Hepatocyte (in vitro differentiated cells): ENCODE measurements at places on chromosomes 11 and 22. TPM values are rescaled to one million over a fixed set of nuclear protein-coding genes. Genes with fewer than 3 reads are reported as not detected.
A peak's percentile ranks its signal among the peaks of the same experiment; 100 is the strongest.

GRCh38 chr11:126282361-126282735 is 545 bp upstream of the TIRAP start:
- peak; percentile 69 for DNase-seq

- no peak for DNase-seq
Observed at GRCh38 chr22:31140746-31141145, 438 bp upstream of the PLA2G3 start.

GRCh38 chr22:43438666-43439347 is 27.0 kb downstream of the MPPED1 start:
- DNase-seq = no peak

DNA sequence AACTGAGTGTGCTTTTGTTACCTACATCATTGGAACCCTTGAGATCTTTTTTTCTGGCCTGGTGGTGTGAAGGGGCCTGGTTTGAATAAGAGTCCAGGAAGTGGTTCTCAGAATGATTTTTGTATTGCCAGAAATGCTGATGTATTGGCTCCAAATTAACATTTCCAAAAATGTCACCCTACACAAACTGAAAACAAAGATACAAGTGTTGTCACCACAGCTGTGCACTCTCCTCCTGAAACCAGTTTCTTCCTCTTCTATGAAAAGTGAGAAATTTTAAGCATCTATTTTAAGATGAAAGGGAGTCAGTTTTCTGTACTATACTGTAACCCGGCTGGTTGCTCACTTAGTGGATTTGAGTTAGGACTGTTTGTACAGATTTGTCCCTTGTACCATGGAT is 218.8 kb downstream of the PGR start:
- DNase-seq = no peak

DNA sequence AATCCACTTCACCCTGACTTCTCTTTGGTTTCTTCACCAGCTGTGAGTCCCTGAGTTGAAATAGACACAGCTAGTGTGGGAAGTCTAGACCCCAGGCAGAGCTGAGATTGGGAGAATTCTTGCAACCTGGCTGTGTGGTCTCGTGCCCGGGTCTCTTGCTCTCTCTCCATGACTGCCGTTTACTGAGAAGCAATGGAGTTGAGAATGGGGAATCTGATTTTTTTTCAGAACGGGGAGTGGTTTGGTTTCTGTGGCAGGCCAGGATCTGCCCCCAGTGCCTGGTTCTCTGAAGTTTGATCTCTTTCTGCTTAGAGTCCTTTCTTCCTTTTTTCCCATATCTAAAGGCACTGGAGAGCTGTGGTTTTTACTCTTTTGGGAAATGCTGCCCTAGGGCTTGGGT is 1.5 kb downstream of the SIDT2 start:
- no peak for DNase-seq

DNA sequence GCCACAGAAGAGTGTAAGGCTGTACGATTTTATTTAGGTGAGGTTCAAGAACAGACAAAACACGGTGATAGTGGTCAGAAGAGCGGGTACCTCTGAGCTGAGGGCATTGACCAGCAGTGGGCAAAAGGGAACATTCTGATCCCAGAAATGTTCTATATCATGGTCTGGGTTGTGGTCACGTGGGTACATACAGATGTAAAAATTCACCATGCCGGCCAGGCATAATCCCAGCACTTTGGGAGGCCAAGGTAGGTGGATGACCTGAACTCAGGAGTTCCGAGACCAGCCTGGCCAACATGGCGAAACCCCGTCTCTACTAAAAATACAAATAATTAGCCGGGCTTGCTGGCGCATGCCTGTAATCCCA is 31.1 kb upstream of the GCAT start:
- DNase-seq = no peak

- DNase-seq = peak; percentile 69
Observed at GRCh38 chr11:44766112-44766971, 39.6 kb downstream of the TSPAN18 start.

- peak; percentile 54 for DNase-seq
Observed at GRCh38 chr11:119585043-119585781, 143.8 kb downstream of the NECTIN1 start.

GRCh38 chr11:115705200-115705599 is 201.0 kb upstream of the CADM1 start:
- no peak for DNase-seq

DNA sequence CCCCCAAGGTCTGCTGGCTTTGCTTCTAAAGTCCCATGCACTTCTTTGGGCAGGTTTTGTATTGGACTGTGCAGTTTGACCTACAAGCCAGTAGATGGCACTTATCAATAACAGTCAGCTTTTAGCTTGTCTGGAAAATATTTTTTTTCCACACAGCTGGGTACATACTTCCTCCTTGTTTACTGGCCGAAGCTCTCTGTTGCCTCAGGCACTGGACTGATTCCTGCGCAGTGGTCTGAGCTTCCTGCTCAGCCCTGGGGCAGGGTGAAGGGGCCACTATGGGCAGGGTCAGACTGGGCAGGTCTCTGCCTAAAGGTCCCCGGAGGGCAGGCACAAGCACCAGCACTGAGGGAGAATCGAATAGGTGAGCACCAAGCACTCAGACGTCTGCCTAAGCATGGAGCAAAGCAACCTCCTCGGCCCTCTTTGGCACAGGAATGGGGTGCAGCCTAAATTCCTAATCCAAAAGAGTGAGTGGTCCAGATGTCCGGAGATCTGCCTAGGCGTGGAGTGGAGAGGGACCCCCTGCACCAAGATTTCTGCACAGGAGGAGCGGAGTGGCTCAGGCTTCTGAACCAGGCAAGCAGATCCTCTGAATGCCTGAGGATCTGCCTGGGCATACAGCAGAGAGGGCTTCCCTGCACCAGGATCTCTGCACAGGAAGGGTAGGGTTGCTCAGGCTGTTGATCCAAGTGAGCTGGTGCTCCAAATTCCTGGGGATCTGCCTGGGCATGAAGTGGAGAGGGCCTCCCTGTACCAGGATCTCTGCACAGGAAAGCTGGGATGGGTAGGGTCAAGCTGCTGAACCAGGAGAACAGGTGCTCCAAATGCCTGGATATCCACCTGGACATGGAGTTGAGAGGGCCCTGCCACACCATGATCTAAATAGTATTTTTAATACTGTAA is 105.9 kb upstream of the C11orf58 start:
- peak; percentile 41 for DNase-seq

GRCh38 chr22:37758694-37759093 is 49.0 kb upstream of the GCAT start:
- DNase-seq = no peak

DNA sequence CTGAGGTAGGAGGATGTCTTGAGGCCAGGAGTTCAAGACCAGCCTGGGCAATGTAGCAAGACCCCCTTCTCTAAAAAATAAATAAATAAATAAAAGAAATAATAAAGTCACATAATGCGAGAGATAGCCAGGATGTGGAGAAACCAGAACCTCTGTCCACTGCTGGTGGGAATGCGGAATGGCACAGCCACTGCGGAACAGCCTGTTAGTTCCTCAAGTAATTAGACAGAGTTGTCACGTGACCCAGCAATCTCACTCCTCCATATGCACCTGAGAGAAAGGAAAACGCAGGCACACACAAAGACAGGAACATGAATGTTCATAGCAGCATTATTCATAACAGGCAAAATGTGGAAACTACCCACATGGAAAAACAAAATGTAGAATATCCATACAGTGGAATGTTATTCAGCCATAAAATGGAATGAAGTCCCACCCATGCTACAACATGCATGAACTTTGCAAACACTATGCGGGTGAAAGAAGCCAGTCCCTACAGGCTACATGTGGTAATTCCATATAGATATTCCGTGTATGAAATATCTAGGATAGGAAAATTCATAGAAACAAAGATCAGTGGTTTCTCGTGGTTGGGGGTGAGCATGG is 27.4 kb downstream of the LIF start:
- DNase-seq = no peak

DNA sequence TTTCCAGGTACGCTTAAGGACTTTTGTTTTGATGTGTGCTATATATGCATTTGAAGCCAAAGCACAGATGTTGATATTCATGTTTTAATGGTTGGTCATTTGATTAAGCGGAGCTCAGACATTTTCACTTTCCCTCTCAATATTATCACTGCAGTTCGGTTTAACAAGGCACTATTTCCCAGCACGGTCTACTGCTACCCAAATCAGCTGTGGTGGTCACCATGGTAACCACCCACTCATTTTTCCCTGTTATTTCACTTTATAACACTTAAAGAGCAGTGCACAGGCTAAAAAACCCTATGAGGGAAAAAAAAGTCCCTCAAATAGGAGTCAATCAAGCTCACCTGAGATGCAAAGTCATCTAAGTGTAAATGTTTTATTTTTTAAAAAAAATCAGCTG is 439.6 kb upstream of the CCDC90B start:
- peak; percentile 15 for DNase-seq

DNA sequence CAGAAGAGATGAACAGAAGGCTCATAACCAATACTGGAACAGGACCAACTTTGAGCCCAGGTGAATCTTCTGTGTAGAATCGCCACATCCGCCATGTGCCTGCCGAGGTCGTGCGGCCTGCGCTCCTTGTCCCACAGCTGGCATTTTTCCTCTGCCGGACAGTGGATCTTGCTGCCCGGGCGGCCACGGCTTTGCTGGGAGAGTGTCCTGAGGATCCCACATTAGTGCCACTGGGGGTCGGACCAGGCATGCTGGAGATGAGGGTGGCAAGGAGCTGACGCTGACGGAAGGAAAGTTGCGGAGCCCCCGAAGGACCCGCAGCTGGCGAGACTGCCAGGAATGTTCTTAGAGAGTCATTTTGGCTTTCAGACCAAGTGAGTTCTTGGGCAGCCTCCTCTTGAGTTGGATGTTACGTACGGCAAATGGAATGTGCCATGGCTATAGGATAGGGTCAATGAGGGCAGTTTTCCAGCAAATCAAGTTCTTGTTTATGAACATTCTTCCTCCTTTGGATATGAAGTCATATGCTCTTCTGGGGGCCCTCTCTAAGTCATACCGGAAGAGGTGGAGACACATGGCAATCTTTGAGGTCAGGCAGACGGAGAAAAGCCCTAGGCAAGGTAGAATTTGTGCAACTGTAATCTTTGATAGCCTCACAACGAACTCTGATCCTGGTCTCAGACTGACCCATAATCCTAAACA is 57.4 kb upstream of the NUP160 start:
- DNase-seq = no peak

DNA sequence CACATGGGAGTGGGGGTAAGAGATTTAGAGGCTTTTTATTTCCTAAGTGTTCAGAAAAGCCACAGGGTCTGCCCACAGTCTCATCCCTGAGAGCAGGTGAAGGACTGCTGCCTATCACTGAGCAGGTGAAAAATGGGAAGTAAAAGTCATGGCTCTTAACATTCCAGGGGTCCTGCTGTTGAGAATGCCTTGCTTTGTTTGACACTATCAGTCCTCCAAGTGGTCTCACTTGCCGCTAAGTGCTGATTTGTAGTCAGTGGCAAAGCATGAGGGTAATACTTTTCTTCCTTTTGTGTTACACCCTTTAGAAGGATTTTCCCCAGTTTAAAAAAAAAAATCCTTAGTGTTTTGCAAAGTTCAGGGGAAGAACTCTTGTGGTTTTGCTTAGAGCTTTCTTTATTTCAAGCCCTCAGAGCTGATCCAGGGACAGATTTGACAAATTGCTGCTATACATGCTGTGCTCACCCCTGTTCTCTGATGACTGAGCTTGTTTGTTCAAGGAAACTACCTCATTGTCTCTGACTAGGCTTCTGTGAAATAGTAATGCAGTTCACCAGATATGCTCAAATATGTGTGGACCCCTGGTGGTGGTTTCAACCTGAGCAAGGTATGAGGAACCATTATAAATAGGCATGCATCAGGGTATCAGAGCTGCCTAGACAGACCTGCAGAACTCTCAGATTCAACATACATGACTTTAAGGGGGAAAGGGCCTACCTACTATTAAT is 141.0 kb downstream of the ARHGAP42 start:
- peak; percentile 68 for DNase-seq

- no peak for DNase-seq
Observed at GRCh38 chr11:95070471-95070870, 3.8 kb downstream of the SRSF8 start.

GRCh38 chr11:36478700-36479329 is 31.3 kb downstream of the TRAF6 start:
- peak; percentile 71 for DNase-seq

- DNase-seq = no peak
Observed at GRCh38 chr11:12528487-12528886, 145.7 kb upstream of the TEAD1 start.

DNA sequence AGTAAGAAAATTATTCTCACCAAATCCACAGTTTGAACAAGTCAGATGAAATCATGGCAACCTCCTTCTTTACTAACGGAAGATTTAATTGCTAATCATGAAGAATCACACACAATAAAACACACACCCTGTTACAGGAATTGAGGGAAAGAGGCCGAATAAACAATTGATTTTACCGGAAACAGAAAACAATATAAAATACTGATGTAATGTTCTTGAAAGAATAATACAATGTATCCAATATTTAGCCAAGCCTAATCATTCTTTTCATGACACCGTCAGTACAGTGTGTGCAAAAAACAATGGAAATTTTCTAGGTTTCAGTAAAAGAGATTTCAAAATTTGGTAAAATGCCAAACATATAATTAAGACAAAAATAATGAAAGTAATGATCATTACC is 23.4 kb downstream of the ASRGL1 start:
- DNase-seq = no peak

DNA sequence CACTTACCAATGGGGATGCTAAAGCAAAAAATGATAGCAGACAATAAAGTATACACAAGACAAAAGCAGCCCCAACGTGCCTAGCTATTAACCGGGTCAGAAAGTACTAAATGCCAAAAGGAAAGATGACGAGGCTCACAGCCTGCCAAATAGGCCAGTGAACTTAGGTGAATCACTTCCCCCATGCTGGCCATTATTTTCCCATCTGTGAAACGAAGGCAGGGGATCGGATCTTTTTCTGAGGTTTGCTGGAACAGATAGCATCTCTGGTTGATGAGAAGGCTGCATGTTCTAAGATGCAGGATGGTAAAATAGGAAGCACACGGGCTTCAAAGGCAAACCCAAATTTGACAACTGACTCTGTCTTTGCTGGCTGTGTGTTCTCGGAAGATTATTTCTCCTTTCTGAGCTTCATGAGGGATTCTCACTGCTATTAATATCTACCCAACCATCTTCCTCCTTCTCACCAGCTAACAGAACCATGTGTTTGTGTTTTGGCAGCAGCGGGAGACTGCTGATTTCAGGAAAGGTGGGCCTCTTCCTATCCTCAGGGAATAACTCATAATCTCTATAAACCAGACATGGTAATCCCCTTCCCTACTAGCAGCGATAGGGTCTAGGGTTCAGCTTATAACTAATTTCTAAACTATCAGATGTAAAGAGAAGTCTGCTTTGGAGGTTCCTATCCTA is 390.7 kb downstream of the LARGE1 start:
- no peak for DNase-seq

DNA sequence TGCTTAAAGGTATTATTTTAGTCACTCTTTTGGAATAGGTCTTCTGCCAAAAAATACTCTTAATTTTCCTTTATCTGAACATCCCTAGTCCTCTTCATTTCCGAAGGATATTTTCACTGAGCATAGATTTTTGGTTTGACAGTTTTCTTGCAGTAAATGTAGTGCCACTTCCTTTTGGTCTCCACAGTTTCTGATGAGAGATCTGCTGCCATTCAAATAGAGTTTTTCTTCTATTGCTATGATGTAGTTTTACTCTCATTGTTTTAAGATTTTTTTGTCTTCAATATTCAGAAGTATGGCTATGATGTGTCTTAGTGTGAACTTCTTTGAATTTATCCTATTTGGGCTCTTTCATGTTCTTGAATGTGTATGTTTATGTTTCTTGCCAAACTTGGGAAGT is 281.1 kb upstream of the SORL1-AS1 start:
- DNase-seq = no peak

Gene GRM5
- 0.08 and 0.27 TPM in 2 replicates for total RNA-seq

Gene SLC22A9
- 36.3 and 36.7 TPM in 2 replicates for total RNA-seq
